ENCODE measurements at places on chromosomes 7 and 10.

GRCh38 chr7:48244864-48245271 lies 73.6 kb downstream of the ABCA13 start:
- DNase-seq, result no peak

DNA sequence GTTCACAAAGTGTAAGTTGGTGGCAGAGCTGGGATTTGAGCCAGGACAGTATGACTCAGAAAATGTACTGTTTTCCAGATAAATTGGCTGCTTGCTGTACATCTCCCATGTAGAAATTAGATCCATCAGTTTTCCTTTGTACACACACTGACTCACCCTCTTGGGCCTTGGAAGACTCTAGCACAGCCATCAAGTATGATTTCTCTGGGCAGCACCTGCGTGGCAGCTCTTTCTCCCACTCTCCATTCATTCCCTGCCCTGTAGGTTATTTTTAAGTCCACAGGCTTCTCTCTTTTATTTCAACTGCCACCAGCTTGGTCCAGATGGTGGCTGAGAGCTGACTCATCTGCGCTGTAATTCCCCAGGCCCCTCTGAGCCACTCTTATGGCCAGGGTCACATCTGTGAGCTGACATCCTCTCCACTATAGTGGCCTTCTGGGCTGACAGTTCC lies 28.3 kb upstream of the SDK1 start:
- DNase-seq, result no peak

GRCh38 chr7:27944643-27945042 lies 204.7 kb downstream of the TAX1BP1 start:
- no peak for DNase-seq

GRCh38 chr7:53604201-53604600 lies 568.8 kb downstream of the POM121L12 start:
- DNase-seq, result no peak

DNA sequence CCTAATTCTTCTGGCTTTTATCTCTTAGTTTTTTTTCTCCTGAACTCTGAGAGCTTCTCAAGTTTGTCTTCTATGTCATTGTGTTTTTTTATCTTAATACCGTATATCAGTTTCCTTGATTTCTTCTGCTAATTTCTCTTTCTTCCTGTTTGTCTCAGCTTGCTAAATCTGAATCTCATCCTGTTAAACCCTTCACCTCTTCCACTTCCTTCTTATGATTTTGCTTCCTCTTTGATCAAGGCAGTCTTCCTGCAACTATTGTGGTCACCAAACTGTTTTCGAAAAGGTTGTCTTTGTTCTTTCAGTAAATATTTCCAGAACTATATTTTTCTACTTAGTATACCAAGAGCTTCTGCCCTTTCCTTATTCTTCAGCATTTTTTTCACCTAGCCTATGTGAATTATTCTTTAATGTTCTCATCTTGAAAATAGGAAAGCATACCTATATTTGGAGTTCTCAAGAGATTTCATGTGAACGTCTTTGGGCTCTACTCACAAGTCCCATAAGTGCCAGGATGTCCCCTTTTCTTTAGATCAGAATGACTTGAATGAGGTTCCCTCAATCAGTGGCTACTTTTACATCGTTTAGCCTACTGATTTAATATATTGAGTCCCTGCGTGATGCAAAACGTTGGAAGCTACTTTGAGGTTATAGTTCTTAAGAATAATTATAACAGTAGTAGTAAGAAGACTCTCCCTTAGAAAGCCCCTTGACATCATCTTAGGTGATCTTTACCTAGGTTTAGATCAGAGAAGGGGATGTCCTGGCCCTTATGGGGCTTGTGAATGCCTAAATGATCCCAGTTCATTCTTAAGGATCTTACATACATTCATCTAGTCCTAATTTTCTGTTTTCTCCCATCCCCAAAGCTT lies 415.4 kb upstream of the AUTS2 start:
- no peak for DNase-seq

GRCh38 chr10:218798-219197 lies 83.5 kb downstream of the ZMYND11 start:
- DNase-seq, result no peak

DNA sequence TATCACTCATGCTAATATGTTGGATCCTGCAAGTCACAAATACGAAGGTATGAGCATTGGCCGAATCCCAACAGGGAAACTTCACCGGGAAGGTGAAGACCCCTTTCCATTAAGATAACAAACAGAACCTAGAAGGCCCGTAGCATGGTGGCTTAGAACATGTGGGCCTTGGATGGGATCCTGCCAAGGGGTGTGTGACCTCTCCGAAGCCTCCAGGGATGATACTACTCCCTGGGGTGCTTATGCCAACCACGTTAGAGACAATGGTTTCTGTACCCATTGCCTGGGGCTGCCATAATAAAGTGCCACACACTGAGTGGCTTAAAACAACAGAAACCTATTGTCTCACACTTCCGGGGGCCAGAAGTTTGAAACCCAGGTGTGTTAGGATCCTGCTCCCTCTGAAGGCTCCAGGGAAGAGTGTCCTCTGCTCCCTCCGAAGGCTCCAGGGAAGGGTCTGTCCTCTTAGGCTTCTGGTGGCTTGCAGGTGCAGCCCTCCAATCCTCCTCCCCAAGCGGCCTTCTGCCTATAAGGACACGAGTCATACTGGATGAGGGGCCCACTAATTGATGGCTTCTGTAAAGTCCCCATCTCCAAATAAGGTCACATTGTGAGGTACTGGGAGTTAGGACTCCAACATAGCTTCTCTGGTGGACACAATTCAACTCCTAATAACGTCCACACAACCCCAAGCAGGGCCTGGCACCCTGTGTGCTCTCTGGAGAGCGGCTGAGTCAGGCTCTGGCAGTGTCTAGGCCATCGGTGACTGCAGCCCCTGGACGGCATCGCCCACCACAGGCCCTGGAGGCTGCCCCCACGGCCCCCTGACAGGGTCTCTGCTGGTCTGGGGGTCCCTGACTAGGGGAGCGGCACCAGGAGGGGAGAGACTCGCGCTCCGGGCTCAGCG lies 992 bp upstream of the MGMT start:
- DNase-seq, result no peak

GRCh38 chr10:131168238-131168875 lies 143.2 kb downstream of the TCERG1L start:
- DNase-seq, result no peak

GRCh38 chr10:22674573-22674930 lies 39.8 kb downstream of the PIP4K2A start:
- no peak for DNase-seq

GRCh38 chr7:23431702-23432199 lies 38.5 kb downstream of the IGF2BP3 start:
- no peak for DNase-seq

DNA sequence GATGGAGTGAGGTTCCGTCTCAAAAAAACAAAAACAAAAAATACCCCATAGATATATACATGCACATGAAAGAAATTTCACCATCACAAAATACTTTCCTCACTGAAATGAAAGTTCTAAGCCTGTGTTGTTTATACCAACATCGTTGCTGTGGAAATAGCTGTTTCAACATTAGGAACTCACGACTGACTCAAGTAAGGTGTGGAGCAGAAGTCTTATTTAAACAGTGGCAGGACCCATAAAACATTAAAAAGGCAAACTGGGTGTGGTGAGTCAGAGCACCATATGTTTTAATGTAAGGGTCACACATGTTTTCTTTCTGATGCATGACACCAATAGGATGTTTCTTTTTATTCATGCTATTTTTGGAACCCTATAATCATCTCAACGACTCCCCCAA lies 48.3 kb downstream of the BAIAP2L1 start:
- no peak for DNase-seq

DNA sequence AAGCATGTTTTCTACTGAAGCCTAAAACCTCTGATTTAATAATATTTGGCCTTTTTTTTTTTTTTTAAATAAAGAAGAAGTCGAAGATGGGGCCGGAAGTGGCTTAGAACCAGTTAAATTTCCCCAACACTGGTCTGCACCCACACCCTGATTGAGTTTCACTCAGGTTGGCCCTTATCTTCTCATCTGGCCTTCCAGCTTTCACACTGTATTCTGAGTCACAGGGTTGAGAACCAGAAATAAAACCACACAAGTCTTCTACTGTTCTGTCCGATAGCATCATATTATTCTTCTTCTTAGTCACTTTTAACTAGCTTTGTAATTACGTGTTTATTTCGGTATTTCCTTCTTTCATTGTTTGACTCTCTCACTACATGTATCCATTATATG lies 9.9 kb downstream of the ZNF365 start:
- no peak for DNase-seq

GRCh38 chr10:124721330-124722045 lies 22.7 kb downstream of the FAM53B start:
- DNase-seq, result no peak

DNA sequence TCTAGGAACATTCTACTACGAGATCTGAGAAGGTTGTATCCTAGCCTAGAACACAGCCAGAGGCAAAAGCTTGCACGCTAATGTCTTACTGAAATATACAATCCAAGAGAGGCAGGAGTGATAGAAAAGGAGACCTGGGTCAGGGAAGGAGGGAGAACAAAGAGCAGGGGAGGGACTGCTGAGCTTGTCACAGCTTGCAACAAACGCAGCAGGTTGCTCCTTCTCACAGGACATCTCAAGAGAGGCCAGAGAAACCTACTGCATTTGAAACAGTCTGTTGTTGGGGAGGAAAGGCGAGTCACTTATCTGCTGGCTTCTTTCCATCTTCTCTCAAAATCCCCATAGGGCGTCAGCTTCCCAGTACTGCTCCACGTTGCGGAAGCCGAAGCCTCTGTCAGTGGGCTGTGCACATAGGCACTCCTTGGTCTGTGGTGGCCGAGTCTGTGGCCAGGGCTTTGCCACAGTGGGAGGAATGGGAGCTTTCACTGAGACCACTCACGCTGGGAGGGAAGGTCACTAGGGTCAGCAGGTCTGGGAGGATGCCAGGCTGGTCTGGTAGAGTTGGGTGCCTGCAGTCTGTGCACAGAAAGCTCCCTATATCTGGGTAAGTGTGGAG lies 25.8 kb upstream of the GPNMB start:
- DNase-seq, result no peak

- DNase-seq, result no peak
Observed at GRCh38 chr7:112990624-112991023, 96.0 kb downstream of the GPR85 start.

GRCh38 chr7:2393706-2394105 lies 9.7 kb upstream of the CHST12 start:
- no peak for DNase-seq

GRCh38 chr10:109904397-109904796 lies 18.9 kb downstream of the XPNPEP1 start:
- no peak for DNase-seq

DNA sequence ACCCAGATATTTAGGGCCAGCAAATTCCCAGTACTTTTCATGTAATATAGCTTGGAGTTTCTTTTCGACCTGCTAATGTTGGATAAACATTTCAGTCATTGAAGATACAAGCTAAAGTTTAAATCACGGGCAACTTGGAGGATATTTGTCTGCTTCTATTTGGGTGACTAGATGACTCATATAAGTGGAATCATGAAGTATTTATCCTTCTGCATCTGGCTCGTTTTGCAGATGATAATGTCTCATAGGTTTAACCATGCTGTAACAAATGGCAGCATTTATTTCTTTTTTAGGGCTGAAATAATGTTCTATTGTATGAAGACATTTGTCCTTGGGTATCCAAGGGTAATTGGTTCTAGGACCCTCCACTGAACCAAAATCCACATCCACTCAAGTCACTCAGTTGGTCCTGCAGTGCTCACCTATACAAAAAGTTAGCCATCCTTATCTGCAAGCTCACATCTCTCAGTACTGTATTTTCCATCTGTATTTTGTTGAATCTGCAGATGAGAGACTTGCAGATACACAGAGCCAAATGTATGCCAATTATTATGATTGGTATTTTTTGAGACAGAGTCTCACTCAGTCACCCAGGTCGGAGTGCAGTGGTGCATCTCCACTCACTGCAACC lies 187.2 kb upstream of the CSTF2T start:
- no peak for DNase-seq

GRCh38 chr10:133166504-133166827 lies 6.4 kb downstream of the KNDC1 start:
- no peak for DNase-seq

DNA sequence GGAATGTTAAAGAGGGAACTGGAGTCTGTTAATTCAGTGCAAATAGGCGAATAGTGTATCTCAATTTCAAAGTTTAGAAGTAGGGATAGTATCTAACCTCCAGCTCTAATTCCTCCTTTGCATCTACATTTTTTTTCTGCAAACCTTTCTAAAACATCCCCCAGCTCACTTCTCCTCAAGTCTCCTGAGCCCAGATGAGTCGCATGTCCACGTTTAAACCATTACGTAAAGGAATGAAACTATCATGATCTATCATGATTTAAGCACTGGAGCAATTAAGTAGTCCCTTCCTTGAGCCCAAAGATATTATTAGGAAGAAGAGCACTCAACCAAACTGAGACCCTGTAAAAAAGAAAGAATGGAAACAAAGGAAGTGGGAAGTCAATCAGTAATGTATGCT lies 29.9 kb downstream of the GPR22 start:
- DNase-seq, result no peak

DNA sequence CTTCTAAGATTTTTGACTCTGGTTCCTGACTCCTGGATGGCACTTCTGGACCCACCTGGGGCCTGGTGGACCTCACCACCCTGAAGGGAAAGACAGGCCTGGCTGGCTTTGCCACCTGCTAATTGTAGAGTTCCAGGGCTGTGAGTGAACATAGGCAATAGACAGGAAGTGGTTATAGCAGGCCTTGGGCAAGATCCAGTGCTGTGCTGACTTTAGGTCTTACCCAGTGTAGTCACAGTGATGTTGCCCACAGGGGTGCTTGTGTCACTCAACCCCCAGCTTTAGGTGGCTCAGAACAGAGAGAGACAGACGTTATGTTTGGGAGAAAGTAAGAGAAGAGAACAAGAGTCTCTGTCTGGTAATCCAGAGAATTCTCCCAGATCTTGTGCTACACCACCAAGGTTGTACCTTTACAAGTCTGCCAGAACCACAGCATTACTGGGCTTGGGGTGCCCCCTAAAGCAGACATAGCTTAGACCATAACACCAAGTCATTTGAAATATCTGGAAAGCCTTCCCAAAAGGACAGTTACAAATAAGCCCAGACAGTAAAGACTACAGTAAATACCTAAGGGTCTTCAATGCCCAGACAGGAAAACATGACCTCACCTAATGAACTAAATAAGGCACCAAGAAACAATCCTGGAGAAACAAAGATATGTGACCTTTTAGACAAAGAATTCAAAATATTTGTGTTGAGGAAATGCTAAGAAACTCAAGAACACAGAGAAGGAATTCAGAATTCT lies 303.4 kb downstream of the PCLO start:
- no peak for DNase-seq

GRCh38 chr10:65684896-65685295 lies 1240.9 kb upstream of the LRRTM3 start:
- no peak for DNase-seq
